ENCODE measurements at places on chromosomes 4 and X.

DNA sequence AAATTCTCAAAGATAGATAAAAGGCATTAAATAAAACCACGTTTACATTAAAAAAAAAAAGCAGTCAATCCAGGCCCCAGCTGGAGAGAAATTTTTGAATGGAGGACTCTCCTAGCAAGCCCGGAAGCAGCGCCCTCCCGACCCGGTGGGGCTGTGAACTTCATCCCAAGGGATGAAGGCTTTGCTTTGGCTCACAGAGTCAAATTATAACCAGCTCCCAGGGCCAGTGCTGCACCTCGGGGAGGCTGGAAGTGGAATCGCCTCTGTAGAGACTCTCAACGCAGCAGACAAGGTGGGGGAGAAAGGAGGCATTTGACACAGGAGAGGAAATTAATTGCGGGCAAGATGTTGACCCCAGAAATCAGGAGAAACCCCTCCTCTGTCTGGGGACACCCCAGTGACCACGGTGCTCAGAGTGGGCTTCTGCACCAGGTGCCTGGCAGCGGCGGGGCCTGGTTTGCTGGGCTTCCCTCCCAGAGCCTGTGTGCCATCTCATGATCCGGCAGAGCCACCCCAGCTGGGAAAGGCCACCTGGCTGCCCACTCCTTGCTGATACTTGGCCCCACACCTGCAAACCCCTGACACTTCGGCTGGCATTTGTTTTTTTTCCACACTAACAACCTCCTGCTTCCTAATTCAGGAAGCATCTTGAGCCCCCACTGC, 71.7 kb downstream of the ABLIM2 start:
- DNase-seq = no peak

- DNase-seq = no peak
Measured at GRCh38 chrX:8235026-8235425, 64.0 kb upstream of the VCX2 start.

- DNase-seq = no peak
Measured at GRCh38 chr4:77393996-77394395, 211.6 kb upstream of the CXCL13 start.

DNA sequence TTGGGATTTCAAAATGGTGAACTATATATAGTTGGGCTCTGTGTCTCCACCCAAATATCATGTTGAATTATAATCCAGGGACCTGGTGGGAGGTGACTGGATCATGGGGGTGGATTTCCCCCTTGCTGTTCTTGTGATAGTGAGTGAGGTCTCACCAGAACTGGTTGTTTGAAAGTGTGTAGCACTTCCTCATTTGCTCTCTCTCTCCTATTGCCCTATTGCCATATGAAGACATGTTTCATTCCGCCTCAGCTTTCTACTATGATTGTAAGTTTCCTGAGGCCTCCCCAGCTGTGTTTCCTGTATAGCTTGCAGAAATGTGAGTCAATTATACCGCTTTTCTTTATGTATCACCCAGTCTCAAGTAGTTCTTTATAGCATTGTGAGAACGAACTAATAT, 545.6 kb downstream of the TRAM1L1 start:
- DNase-seq = no peak

DNA sequence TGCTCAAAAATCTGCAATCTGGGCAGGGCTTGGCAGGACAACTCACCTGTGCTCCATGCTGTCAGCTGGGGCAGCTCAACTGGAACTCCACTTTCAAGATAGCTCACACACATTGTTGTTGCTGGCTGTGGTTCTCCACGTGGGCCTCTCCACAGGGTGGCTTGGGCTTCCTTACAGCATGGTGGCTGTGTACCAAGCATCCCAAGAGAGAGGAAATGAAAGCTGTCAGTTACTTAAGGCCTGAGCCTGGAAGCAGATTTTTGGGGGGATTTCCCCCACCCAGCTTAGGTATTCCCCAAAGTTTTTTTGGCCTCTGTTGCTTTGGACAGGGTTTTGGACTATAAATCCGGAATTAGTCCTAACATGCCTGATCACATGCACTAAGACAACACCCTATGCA, 81.0 kb downstream of the BCOR start:
- no peak for DNase-seq

DNA sequence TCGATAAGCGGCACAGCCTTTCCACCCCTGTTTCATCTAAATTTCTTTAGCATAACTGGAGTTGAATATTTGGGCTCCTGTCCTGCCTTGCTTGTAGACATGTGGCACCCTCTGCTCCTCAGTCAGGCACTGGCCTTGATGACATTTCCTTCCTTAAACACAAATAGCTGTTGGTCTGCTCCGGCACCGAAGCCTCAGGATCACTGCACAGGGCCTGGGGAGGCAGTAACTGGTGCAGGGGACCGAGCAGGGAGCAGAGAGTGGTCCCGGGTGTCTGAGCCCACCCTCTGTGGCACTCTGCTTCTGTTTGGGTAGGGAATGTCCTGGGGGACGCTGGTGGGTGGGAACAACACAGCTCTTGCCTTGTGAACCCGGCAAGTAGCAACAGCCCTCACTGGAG, 13.6 kb downstream of the RGS12 start:
- no peak for DNase-seq

GRCh38 chr4:31360786-31361185, 640.6 kb downstream of the PCDH7 start:
- DNase-seq = no peak

DNA sequence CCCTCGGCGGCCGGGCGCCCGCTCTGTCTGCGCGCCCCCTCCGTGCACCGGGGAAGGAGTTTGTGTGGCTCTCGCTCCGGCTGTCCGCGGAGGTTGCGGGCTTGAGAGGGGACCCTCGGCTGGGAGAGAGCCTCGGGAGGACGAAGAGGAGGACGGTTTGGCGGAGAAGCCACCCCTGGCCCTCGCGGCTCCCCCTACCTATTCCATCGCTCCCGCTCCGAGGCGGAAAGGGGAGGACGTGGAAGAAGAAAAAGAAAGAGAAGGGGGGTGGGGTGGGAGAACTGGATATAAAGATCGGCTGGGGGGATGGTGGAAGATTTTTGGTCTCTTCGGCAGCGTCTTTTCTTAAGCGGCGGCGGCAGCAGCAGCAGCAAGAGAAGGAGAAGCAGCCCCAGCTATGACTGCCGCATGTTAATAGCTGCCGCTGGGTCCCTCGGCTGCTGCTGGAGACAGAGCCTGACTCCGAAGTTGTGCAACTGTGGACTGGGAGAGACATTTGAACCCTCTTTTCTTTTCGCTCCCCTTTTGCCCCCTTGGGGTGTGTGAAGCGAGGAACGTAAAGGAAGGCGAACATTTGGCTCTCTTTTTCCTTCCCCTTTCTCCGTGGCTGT, 895 bp downstream of the ADGRL3 start:
- DNase-seq = peak; percentile 38

GRCh38 chrX:599837-600715, 30.5 kb upstream of the SHOX start:
- DNase-seq = peak; percentile 43

GRCh38 chr4:56448301-56448700, 12.2 kb downstream of the PAICS start:
- no peak for DNase-seq

DNA sequence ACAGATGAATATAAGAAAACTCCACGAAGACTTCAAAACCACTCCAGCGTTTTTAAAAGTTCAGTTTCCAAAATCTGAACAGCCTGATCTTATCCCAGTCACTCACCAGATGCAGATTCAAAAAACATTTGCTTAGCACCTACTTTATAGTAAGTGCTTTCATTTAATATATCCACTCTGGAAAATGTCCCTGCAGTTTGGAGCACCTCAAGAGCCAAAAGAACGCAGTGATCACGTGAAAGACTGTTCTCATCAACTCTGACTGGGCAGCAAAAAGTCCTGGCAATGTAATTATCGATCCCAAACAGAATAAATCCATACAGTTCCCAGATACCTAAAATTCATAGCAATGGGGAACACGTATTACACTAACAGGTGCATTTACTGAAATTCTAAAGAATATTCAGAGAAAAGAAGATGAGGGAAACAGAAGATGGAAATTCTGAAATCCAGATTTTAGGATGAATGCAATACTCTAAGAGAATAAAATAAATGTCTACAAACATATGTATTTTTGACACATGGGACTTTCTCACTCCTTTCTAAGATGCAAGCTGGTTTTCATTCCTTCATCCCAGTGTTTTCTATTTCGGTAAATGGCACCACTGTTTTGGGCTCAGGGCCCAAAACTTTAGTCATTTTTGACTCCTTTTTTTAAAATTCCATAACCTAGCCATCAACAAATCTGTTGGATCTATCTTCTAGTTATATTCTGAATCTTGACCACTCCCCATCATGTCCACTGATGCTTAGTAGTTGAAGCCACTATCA, 13.9 kb downstream of the ATP8A1 start:
- DNase-seq = no peak

- DNase-seq = no peak
Measured at GRCh38 chr4:56762484-56763250, 58.8 kb downstream of the SPINK2 start.

GRCh38 chr4:165879641-165880040, 6.6 kb downstream of the TLL1 start:
- DNase-seq = no peak

DNA sequence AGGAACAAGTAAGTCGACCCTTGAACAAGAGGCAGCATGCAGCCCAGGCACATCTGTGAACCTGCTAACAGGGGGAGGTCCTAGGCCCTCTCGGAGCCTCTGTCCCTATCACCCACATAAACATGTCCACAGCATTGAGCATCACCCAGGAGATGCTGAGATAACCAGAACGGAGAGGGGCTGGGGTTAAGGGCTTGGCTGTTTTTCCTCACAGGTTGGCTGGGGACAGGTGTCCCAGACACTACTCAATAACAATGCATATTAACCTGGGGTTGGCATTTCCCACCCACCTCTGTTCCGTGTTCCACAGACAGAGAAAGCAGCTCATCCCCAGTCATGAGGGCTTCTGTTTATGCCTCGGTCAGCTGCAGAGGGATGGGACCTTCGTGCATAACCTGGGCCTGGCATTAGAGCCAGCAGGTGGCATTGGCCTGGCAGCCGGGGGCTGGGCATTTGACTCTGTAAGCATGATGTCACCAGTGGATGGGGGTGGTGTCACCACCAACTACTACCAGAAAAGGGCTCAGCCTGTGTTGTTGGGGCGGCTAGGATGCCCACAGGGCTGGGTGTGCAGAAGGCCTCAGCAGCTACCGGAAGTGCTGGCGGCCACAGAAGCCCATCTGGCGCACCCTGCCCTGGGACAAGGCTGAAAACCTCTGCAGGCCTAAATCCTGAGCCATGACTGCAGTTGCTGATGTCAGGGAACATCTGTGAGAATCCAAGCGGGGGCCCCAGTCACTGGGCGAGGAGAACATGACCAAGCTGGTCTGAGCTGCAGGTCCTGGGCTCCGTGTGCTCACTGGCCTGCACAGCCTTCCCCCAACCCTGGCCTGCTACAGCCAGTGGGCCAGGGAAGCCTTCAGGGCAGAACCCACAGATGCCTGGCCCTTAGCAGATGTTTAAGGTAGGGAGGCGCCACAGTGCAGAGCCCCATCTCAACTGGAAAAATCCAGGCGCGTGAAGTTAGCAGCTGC, 351.4 kb downstream of the NR3C2 start:
- no peak for DNase-seq

GRCh38 chr4:167021545-167022155, 212.6 kb downstream of the SPOCK3 start:
- DNase-seq = peak; percentile 65

DNA sequence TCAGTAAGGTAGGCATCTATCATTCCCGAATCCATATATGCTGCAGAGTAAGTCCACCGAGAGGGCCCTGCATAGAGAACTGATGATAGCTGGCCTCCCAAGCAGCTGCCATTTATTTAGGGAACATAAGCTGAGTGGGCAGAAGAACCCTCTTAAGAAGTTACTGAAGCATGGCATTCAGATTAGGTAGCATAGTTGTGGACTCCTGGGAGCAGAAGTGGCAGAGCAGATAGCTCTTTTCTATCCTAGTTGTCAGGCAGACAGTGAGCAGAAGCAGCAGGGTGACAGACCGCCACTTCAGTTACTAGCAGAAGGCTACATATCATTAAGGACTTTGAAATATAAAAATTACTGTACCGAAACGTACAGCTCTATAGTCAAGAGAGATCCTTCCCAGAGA, 454.7 kb downstream of the PPP4R3C start:
- no peak for DNase-seq

- peak; percentile 90 for DNase-seq
Measured at GRCh38 chrX:41481264-41482109, 34.3 kb downstream of the NYX start.

GRCh38 chrX:134625315-134625718, 33.0 kb downstream of the PLAC1 start:
- no peak for DNase-seq

GRCh38 chr4:3257556-3258482, 8.9 kb downstream of the MSANTD1 start:
- DNase-seq = no peak

- no peak for DNase-seq
Measured at GRCh38 chr4:19191979-19192650, 1059.6 kb upstream of the SLIT2 start.

- peak; percentile 46 for DNase-seq
Measured at GRCh38 chr4:167622481-167623240, 388.4 kb upstream of the SPOCK3 start.

DNA sequence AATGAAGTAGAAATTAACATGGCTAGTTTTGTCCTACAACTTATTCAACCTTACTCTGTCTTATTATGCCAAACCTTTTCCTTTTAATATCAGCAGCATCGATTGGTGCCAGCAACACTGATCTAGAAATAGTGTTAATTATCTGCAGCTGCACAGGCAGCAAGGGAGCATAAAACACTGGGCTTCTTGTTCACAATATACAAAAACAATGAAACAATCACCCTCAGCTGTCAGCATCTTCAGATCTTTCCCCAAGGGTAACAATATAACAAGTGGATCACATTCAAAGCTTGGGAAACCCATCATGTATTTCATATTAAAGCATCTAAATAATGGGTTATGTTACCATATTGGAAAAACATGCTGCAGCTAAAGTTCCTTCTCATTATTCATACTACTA, 238.1 kb downstream of the SPOCK3 start:
- DNase-seq = no peak

- DNase-seq = no peak
Measured at GRCh38 chr4:67531379-67531962, 13.8 kb downstream of the CENPC start.

- DNase-seq = no peak
Measured at GRCh38 chr4:85152480-85152879, 186.0 kb upstream of the WDFY3 start.

- DNase-seq = no peak
Measured at GRCh38 chrX:112611776-112612175, 68.0 kb downstream of the LHFPL1 start.
